Progenitor cell of endocrine pancreas (in vitro differentiated cells): ENCODE measurements at places on chromosomes 4 and X.

- DNase-seq, result no peak
Measured at GRCh38 chr4:156443488-156443887, 489.8 kb upstream of the CTSO start.

- DNase-seq, result peak; percentile 33
Measured at GRCh38 chrX:53284684-53285447, 3.5 kb upstream of the IQSEC2 start.

DNA sequence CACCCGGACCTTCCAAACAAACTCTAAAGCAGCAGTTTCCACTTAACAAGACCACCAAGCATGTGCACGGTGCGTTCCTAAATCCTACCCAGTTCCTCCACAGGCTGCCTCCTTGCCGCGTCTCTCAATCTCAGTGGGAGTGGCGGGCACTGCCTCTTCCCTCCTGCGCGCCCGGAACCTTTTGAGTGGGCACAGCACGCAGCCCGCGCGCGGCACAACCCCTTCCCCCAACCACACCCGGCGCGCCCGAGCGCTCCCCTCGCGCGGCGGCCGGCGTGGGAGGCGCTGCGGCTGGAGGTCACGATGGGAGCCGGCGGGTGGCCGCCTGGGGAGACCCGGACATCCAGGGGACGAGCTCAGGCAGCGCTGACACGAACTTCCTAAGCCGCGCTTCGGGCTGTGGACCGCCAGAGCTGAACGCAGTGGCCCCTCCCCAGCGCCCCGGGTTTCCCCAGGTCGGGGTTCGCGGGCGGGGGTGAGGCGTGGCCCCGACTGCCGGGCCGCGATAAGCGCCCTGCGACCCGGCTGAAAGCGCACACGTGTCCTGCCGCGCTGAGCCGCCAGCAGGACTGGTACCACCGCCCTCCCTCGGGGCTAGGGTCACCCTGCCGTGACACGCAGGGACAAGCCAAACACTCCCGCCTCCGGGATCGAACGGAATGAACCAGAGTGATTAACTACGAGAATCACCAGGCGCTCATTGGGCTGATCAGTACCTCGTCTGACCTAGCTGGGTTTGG lies at the start of gene ABCG2:
Gene ABCG2 (minus strand): TSS at position 151 of the 740 bp plus-strand sequence. CDS start 18,644 bp downstream, outside the sequence.
- peak; percentile 24 for DNase-seq

- no peak for DNase-seq
Measured at GRCh38 chrX:17621566-17622270, 115.6 kb upstream of the SCML1 start.

GRCh38 chr4:24843096-24843495 lies 47.7 kb downstream of the SOD3 start:
- DNase-seq, result no peak

DNA sequence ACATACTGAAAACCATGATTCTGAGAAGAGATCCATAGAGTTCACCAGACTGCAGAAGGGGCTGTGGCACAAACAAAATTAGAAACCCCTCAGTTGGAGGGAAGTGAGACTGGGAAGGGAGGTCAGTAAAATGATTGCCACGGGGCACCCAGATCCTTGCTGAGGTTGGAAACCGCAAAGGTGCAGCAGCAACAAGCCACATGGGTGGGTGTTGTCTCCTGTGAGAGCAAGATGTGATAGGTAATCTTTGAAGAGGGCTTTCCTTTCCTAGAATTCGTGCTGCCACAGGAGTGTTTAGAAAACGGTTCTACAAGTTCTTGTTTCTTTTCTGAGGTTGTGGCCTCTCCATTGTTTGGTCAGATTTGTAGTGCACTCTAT lies 85.5 kb downstream of the NFKB1 start:
- no peak for DNase-seq

DNA sequence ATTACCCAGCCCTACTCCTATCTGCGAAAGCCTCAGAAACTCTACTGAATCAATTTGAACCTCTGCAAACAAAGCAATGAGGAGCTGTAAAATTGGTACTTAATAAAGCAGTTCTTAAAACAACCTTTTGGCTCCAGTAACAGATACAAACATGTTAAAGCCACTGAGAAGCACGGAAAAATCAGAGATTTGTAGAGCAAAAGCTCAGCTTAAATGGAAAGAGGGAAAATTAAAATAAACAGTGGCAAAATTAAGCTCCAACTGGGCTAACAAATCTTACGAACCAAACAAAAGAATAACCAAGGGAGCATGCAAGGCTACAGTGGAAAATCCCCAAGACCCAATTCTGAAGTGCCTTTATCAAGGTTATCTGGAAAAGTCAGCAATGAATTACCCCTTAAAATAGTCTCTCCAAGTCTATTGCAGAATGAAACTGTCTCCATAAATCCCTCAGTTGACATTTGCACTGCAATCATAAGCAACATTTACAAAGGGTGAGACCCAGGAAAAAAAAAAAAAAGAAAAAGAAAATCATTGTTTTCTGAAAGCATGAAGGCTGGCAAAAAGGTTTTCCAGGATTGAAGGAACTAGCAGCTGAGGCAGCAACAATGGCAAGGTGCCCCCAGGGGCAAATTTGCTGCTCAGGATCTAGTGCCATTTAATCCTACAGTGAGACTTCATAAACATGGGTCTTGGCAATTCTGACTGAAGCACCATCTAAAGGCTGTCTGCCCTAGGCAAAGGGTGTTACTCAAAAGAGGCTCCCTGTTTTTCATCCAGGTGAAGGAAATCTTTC lies 40.1 kb downstream of the USP46 start:
- DNase-seq, result no peak

DNA sequence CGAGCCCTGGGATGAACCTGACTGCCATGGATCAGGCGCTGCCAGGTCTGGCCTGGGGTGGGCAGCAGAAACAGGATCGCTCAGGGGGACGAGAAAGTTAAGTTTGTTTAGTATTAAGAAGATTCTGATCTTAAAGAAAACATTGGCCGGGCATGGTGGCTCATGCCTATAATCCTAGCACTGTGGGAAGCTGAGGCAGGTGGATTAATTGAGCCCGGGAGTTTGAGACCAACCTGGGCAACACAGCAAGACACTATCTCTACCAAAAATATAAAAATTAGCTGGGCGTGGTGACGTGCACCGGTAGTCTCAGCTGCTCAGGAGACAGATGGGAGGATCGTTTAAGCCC lies 696 bp upstream of the FLNA start:
- DNase-seq, result no peak

- DNase-seq, result no peak
Measured at GRCh38 chrX:103530545-103530944, 11.3 kb upstream of the RAB40A start.

GRCh38 chr4:136438645-136439044 lies 1093.6 kb downstream of the PCDH18 start:
- no peak for DNase-seq

DNA sequence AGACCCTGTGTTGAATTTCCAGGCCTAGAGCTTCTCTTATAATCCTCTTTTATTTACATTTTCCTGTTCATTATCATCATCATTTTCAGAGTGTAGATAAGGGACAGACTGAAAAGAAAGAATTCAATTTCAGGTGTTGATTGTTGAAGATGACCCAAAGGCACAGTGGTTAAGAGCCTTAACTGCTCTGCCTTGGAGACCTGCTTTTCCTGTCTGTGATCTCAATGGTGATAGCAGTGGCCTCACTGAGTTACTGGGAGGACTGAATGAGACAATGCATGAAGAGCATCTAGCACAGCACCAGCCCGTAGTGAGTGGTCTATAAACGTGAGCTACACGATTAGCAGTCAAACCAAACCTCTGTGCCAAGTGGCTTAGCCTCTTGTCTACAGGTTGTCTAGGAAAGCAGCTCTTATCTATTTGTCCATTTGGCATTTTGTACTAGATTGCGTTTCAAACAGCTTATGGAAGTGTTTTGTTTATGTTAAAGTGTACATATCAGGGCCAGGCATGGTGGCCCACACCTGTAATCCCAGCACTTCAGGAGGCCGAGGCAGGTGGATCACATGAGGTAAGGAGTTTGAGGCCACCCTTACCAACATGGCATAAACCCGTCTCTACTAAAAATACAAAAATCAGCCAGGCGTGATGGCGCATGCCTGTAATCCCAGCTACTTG lies 41.5 kb downstream of the SETD7 start:
- no peak for DNase-seq
